ENCODE measurements at places on chromosomes 5 and 9.

- DNase-seq, result no peak
These were observed 36.4 kb downstream of the ZNF366 start for GRCh38 chr5:72470826-72471225.

DNA sequence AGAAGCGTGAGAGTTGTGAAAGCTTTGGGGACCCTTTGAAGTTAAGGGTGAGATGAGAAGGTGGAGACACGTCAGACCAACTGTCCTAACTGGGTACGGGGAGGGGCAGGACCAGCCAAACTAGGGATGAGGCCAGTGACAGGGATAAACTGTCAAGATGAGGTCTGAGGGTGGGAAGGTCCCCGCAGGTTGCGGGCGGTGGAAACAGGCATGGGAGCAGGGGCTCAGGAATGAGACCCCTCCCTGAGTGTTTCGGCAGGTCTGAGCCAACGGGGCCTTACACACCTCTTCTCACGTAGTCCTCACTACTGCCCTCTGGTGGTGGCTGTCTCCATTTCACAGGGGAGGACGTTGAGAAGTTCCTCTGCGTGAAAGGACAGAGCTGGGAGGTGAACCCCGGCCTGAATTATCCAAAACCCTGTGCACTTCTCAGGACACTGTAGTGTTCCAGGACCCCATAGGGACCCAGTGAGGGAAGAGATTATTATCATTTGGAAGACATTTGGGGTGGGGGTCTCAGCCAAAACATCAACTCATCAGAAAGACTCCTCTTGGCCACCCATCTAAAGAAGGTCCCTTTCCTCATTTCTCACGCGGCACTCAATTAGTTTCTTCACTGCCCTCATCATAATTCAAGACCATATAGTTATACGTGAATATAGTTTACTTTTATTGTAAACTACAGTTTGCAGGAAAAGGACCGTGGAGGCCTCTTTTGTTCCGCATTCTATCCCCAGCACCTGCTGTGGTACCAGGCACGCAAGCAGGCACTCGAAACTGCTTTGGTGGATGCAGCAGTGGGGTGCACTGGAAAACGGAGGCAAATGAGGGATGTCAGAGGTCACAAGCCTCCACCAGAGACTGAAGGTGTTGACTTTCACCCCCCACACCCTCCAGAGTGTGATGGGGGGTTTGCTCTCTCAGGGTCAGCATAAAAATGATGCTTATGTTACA is 21.7 kb upstream of the NANS start:
- DNase-seq, result peak; percentile 71

- DNase-seq, result no peak
These were observed 132.7 kb upstream of the POU5F2 start for GRCh38 chr5:93874080-93874479.

GRCh38 chr9:129242191-129242941 is 64.3 kb upstream of the IER5L start:
- DNase-seq, result no peak

- no peak for DNase-seq
These were observed 980 bp downstream of the CCNO start for GRCh38 chr5:55232271-55232984.

GRCh38 chr5:184471-184870 is 6.8 kb upstream of the LRRC14B start:
- no peak for DNase-seq

- DNase-seq, result no peak
These were observed 590.5 kb upstream of the RORB start for GRCh38 chr9:73906671-73907070.

- DNase-seq, result no peak
These were observed 28.4 kb downstream of the RUSC2 start for GRCh38 chr9:35518225-35518821.

All from T-helper 22 cell (primary cell).